Posterior vena cava (tissue), 2 donors: ENCODE measurements at places on chromosomes 2 and 18.

DNA sequence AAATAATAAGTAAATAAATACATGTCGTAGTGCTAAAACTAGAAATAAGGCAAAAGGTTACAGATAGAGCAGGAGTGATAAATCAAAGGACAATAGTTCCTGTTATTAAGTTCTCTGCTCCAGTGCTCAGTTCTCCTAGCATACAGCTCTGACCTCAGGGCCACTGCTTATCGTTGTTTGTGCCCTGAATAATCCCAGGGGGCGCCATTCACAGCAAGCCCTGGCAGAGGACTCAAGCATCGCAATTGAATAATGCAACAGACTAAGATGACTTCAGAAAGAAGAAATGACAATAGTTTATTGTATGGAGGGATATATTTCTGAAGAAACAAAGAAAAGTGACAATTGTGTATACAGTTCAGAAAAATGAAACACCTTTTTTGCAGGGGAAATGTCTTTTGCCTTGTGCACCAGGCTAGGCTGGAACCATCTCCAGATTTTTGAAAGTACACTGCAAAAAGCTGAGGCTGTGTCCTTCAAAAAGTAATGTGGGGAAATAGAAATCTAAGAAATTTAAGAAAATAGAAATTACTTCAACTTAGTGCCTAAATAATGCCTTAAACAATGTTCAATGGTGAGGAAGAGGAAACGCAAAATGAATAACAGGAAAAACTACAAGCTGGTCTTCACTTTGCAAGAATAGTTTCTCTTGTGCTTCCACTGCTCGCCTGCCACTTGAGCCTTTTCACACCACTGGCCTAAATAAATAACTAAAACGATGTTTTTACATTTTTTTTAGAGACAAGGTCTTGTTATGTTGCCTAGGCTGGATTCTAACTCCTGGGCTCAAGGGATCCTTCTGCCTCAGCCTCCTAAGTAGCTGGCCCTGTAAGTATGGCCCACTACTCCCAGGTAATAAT, 19.0 kb upstream of the CCNYL1 start:
- DNase-seq = no peak

- no peak for DNase-seq
These were observed 280.1 kb downstream of the PTH2R start for GRCh38 chr2:208686665-208687064.

DNA sequence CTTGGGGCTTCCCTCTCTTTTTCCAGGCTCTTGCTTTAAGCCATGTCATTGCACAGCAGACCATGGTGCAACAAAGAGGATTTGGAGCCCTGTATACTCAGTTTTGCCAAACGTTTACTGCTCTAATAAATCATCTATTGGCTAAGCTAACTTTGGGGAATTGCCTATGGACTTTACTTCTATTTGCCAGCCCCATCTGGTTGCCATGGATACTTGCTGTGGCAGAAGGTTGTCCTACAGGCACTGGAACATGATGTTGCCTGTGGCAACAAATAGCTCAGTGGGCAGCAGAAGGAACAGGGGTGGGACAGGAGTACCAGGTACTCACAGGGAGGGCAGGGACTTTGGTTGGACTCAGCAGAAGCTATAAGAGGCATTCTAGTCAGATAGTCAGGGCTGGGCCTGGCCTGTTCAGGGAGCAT, 129.7 kb downstream of the CCDC85A start:
- no peak for DNase-seq

DNA sequence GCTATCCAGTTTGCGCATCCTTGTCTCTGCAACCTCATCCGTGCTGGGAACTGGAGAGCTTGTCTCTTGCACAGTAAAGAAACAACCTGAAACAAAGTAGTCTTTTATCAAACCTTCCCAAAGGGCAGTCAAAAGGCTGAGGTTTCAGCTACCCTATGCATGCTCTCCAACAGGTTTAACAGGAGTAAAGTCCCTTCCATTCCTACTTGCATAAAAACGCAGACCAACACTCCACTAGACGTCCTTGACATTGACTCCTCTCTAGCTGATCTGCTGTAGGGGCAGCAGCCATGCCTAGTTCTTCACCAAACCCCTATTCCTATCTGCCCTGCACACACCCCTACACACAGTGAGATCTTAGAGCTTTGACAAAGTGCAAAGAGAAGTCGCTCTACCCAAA, 41.5 kb downstream of the L3MBTL4 start:
- no peak for DNase-seq

DNA sequence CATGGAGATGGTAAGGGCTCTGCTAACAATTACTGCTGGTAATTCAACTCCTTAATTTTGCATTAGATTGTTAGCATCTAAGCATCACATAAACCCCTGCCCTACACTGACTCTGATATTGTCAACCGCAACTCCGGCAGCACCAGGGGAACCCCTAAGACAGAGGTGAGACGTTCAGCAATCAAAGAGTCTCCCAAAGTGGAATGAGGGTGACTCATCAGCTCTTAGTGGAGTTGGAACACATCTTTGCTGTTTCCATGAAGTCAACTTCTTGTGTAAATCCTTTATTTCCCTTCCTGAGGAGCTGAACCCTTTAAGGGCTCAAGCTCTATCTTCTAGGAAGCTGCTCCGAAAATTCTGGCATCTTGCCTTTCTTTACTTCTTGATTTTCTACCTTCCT, 52.1 kb downstream of the ABCG8 start:
- no peak for DNase-seq

DNA sequence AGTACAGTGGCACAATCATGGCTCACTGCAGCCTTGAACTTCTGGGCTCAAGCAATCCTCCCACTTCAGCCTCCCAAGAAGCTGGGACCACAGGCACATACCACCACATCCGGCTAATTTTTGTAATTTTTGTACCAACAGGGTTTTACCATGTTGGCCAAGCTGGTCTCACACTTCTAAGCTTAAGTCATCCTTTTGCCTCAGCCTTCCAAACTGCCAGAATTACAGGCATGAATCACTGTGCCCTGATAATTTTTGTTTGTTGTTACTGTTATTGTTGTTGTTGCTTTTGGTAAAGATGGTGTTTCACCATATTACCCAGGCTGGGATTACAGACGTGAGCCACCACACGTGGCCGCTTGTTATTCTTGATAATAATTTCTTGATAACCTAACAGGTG, 10.5 kb upstream of the COBLL1 start:
- no peak for DNase-seq

DNA sequence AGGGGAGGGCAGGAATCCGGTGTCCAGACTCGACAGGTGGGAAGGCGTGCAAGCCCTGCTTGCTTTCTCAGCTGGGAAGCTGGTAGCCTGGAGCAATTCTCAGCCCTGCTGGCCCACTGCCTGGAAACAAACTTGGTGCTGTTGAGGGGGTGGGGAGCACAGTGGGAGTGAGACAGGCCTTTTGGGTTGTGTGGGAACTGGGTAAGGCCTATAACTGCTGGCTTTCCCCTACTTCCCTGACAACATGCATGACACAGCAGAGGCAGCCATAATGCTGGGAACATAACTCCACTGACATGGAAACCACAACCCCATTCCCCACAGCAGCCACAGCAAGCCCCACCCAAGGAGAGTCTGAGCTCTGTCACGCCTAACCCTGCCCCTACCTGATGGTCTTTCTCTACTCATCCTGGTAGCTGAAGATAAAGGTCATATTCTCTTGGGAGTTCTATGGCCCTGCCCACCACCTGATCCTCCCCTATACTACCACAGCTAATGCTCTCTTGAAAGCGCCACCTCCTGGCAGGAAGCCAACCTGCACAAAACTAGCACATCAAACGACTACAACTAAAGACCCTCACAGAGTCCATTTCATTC, 122.9 kb upstream of the ACVR1C start:
- peak; percentile 71 for DNase-seq

GRCh38 chr2:207071820-207072219, 93.9 kb downstream of the KLF7 start:
- DNase-seq = no peak

DNA sequence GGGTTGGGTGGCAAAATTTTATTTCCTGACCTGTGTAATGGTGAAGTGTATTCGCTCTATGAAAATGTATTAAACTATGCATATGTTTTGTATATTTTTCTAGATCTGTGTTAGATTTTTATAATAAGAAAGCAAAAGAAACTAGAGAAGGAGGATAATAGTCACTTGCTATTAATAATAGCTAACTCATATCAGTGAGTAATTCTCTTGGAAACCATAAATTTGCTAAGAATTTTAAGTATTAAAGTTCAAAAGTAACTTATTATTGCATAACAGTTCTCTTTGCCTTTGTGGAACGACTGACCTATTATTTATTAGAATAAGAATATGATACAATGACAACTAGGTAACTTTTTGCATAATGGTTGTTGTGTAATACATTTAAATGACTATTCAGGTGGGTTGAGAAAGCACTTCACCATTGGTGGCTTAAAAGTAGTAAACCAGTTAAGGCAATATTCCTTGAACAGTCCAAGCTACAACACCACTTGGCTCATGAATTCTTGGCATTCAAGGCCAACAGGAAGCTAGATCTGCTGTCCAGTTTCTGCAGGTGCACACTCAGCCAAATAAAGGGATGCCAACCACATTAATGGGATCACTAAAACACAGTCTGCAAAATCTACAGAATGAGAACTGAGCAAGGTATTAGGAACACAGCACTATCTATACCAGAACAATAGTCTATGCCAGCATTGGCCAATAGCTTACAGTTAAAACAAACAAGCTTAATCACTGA, 921.3 kb downstream of the CPS1 start:
- DNase-seq = no peak

DNA sequence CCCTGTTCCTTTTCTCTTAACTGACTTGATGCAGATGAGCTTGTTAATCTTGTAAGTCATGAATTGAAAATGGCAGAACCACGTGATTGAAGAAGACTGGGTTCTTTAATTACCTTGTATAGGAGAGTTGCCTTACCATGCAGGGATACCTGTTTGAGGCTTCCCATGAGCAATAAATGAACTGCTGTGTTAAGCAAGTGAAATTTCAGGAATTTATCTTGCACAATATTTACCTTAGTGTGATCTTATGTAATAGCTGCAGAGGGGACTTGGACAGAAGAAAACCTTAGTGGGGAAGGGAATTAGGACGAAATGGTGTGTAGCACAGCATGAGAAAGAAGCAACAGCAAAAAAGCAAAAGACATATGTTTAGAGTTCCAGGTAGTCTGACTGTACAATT, 384.0 kb upstream of the TMEFF2 start:
- no peak for DNase-seq

GRCh38 chr2:96868555-96869280, 1.2 kb downstream of the SEMA4C start:
- peak; percentile 97 for DNase-seq

GRCh38 chr2:104388296-104388695, 465.6 kb upstream of the POU3F3 start:
- DNase-seq = no peak

DNA sequence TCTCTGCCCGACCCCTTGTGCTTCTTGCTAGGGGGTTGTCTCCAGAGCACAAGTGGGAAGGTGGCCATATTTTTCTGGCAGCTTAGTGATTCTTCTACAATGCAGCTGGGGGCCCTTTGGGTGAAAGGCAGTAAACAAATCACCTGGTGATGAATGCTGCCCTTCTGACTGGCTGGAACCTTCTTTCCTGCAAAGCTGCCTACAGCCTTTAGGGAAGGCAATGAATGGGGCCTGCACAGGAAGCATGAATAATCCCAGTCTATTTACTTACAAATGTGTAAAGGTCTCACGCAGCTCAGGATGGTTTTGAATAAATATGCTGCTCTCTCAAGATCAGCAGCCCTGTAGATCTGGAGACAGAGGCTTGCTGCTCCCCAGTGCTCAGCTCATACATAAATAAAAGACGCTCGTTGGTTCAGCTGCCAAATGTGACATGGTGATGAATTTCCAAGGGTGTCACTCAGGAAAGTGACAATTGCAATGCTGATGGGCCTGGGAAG, 289.2 kb downstream of the TDRD15 start:
- no peak for DNase-seq

DNA sequence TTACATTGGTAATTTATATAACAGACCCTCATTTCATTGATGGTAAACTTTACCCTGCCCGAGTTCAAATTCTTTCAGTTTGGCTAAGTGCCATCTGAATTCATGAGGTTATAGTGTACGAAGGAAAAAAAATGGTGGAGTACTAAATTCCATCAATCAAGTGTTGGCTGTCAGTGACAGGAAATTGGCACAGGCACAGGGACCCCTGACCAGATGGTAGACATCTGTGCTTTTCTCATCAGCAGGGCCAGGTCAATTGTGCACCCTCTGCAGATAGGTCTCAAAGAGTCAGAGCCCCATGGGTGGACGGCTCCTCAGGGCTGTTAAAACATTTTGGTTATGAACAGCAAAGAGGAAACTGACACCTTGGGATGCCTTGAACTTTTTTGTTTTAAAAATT, 439.2 kb downstream of the SETBP1 start:
- no peak for DNase-seq

DNA sequence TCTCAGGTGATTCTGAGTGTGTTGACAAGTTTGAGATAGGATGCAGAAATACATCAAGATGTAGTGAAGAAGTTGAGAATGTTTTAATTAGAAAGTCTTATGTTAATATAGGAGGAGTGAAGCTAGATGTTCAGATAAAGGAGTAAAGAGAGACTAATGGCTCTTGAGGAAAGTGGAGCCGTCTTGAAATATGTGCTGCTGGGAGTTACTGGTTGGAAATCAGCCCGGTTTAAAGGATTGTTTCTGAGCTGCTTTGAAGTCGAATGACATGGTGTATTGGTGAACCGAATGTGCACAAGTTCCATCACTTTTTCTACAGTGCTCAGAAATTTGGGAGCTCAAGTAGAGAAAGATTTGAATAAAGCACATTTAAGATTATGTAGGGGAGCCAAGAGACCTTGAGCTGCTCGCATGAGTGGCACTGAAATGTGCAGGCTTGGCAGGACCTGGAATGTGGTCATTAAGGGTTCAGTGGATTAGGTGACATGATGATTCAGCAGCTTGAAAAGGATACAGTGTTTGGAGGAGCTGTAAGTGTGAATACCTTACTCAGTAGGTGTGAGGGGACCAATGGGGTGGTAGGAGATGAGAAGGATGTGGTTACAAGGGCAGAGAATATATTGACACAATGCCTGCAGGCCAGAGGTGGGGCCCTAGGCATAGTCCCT, 68.6 kb downstream of the CAB39 start:
- DNase-seq = no peak

DNA sequence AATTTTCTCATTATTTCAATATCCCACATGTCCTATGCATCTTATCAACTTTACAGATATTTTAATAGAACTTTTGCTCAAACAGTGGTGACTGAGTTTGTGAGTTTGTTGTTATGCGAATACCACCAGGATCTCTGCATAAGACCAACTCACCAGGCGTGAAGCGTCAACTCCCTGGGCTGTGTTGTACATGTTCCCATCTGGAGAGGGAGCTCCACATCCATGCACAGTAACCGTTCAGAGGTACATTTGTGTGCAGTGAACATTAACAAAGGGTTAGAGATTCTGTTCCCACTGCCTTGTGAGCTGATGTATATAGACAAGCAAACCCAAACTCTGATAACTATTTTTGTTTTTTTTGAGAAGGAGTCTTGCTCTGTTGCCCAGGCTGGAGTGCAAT, 188.7 kb downstream of the MYT1L start:
- DNase-seq = no peak

GRCh38 chr2:6968319-6969100, 51.3 kb downstream of the RNF144A start:
- no peak for DNase-seq

GRCh38 chr2:53075760-53076159, 691.8 kb upstream of the CHAC2 start:
- no peak for DNase-seq

GRCh38 chr2:235826826-235827225, 333.0 kb downstream of the AGAP1 start:
- DNase-seq = no peak
